ENCODE measurements at places on chromosomes 2 and 18. TPM values are rescaled to one million over a fixed set of nuclear protein-coding genes. Genes with fewer than 3 reads are reported as not detected.

DNA sequence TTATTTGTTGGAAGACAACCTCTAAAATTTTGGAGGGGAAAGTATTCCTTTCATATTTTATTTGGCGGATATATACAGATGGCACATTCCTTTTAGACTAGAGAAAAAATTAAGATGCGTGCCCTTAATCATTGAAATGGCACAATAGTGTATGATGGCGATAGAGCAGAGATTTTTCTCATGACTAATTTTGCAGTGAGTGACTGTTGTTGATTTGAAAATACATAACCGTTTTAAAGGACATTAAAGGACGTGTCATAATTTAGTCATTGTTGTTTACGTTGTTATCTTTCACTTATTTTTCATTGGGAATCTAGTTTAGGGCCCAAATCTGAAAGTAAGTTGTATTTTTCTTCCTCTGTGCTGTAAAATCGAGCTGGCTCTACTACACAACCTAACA, 61.7 kb downstream of the CERS6 start:
- no peak for DNase-seq

DNA sequence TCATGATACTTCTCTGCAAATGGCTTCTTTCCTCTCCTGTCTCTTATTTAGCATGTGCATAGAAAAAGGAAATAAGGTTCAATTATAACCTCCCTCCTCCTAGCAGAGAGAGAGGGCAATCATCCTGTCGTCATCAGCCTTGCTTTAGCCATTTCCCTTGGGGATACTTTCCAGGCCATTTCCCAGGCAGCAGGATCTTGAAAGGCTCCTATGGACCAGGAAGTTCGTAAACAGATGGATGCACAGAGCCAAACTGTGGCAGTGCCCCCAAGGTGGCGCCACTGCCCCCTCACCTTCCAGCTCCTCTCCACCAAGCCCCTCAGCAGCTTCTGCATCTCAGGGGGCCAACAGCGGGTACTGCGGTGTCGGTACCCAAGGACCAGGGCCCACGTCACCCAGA, 157.4 kb downstream of the DTNA start:
- DNase-seq = no peak

GRCh38 chr2:55138882-55139229, 88.6 kb upstream of the RTN4 start:
- DNase-seq = no peak

The CDCA7 gene
- total RNA-seq = 0.22 TPM

- no peak for DNase-seq
These were observed 3.4 kb upstream of the DIS3L2 start for GRCh38 chr2:231957913-231958763.

DNA sequence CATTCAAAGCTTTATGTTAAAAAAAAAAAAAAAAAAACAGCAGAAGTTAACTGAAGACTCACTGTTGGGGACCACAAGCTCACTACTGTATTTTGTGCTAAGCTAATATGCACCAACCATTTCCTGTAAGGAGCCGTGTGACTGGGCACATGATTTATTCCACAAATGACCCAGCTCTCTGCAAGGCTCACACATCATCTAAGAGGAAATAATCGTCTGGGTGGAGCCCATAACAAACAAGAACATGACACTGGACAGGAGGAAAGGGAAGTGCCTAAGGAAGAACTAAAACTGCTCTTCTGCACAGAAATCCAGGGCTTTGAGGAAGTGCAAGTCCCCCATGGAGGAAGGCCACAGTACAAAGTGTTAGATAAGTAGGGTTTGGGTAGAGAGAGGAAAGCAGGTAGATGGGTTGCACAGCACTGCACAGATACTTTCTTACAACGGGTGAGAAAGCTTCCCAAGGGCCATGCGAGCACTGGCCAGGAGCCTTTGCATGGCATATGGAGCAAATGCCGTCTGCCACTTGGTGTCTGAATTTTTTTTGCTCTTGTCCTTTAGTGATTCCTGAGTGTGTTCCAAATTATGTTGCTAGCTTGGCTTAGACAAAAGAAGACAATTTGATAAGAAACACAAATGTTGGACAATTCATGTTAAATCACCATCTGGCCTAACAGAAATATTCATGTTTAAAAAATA, 24.4 kb downstream of the NFE2L2 start:
- DNase-seq = no peak
